ENCODE measurements at places on chromosomes 1 and 21.
A peak's percentile ranks its signal among the peaks of the same experiment; 100 is the strongest.

- DNase-seq, result no peak
Measured at GRCh38 chr1:184489908-184490307, 103.1 kb downstream of the C1orf21 start.

DNA sequence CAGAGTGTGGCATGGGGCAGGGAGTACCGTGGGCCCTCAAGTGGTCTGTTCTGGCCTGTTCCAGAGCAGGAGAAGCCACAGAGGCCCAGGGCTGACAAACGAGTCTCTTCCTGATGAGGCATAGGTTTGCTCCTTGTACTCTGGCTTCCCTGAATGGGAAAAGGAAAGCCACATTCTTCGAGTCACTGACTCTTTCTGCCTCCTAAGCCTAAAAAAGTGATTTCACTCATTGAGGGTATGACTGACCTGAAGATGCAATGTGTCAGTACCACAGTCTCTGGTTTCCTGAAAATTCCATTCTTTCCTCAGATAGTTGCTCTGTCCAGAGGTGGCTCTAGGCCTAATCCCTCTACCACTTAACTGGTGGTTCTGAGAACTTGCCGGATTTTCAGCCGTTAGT, 92.3 kb downstream of the KCNN3 start:
- DNase-seq, result no peak

DNA sequence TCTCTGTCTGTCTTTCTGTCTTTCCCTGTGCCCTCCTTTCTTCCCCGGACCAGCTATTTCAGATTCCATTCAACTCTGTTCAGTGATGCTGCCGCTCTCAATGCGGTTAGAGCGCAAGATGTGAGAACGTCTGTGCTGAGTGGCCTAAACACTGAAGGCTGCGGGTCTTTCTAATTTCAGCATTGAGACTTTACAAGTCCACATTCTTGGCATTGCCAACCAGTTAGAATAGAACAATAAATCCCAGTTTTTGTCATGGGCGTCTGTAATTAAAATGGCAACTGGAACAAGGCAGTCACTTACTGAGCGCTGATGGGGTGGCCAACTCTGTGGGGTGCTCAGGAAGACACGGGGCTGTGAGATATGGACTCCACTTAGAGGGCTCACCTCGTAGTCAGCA, 112.8 kb downstream of the DHRS3 start:
- DNase-seq, result no peak

- DNase-seq, result no peak
Measured at GRCh38 chr1:14205066-14205465, 393.4 kb upstream of the KAZN start.

DNA sequence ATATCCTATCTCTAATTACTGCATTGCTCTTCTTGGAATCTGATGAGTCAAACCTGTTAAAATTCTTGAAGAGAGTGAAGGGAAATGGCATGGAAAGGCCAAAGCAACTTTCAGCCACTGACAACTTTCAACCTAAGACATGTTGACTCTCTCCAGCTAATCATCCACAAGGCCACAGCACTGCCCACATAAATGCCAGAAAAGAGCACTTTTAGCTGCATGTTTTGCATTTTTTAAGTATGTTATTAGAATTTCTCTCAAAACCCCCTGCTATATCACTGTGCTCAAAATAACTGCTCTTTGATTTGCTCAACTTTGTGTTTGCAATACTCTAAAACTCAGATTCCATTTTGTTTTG, 352.5 kb downstream of the ADGRL2 start:
- no peak for DNase-seq

GRCh38 chr1:36320291-36320761, 3.1 kb downstream of the EVA1B start:
- no peak for DNase-seq

DNA sequence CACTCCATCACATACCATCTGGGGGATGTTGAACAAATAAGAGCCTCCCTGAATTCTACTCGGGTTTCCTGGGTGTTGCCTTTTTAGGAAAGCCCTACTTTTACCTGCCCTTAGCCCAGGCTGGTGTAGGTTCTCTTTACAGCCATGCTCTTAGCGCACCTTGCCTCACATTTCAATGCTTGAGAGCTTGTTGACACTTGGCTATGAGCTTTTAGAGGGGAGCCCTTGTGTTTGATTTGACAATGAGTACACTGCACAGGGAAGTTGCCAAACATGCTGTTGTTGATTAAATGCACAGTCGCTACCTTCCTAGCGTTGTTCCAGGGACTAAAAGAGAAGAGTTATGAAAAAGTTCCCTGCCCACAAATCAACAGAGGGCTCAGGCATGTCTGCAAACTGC, 103.8 kb downstream of the TRABD2B start:
- no peak for DNase-seq

DNA sequence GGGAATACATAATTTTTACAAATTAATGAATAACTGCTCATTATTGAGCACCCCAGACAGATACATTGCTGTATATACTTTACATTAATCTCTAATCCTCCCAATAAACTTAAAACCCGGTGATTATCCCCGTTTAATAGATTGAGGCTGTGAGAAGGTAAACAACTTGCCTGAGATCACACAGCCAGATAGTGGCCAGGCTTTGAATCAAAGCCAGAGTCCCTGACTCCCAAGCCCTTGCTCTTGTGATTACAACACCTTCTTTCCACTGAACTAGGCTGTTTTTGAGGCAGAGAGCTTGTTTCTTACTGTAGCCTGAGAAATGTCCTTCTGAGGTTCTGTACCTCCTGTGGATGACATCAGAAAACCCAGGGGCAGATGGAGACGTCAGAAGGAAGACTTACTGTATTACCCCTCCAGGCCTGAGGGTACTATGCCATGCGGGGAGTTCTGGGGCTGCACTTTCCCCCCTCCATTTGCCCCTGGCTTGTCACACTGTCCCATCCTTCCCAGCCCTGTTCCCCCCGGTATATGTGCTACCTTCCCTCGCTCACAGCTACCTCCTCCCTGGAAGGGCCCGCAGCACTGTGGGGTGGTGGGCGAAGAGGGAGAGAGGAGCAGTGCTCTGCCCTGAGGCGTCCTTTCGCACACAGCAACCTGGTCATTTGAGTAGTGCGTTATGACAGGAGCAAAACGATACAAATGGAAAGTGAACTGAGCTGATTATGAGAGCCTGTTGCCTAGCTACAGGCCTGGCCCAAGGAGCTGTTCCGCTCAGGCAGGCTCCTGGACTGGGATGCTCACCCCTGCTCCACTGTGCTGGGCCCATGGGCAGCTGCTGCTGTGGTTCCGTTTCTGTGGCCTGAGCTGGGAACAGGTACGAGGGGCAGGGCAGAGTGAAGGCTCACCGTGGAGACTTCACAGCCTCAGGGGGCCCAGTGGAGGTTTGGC, 4.6 kb downstream of the KCNC4 start:
- DNase-seq, result no peak

GRCh38 chr1:19327736-19328135, 15.6 kb downstream of the SLC66A1 start:
- DNase-seq, result no peak

DNA sequence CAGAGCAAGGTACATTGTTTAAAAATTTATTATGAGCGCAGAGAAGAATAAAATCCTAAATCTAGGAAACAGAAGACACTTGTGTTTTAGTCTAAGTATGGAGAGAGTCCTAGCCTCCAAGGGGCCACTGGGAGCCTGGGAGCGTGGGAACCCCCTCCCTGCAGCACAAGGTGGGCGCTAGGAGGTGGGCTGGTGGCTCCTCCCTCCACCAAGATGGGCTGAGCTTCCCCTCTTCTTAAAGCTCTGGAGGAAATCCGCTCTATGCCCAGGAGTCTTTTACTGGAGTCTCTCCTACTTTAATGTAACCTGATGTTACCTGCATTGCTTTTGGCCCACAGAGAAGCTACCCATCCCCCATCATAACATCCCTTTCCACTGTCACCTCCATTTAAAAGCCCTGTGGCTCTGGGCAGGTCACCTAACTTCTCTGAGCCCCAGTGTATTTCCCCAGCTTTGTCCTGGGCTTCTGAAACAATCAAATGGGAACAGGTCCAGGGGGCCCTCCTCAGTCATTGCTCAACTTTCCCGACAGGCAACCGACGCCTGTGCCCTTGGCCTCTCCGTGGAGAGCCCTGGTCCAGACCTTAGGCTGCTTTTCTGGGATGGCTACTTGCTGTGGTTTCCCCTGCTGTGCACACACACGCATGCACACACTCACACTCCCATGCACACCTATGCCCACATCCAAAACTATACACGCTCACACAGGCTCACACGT, 181.5 kb downstream of the NPHP4 start:
- no peak for DNase-seq

DNA sequence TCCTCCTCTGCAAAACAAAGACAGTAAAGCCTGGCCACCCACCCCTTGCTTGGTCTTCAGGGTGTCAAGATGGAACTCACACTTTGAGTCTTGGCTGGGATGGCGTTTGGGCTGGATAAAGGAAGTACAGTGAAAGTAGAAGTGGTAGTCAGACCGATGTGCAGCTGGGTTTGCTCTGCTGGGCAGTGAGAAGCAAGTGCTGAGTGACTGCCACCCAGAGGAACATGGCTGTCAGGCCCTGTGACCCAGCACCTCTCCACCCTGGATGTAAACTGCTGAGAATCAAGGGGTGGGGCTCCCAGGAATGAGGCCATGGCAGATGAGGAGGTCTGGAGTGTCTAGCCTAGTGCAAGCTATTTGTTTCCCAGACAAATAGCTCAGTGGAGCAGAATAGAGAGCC, 51.2 kb downstream of the POFUT2 start:
- DNase-seq, result no peak

DNA sequence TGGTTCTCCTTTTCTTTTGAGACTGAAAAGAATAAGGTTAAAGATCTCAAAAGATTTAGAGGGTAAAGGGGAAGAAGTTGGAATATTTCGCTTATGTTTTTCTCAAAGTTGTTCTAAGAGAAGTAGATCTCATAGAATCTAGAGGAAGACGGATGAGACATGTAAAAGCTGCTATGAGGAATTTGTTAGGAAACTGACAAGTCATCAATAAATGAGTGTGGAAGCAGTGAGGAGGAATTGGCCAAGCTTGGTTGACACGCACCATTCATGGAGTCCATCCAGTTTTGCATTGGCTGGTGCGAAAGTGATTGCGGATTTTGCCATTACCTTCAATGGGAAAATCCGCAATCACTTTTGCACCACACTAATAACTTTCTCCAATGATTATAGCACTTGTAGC, 20.0 kb downstream of the SLAMF6 start:
- no peak for DNase-seq

- DNase-seq, result no peak
Measured at GRCh38 chr1:25137521-25138395, 94.5 kb downstream of the SYF2 start.

- no peak for DNase-seq
Measured at GRCh38 chr1:89279011-89279466, 6.4 kb upstream of the GBP5 start.

DNA sequence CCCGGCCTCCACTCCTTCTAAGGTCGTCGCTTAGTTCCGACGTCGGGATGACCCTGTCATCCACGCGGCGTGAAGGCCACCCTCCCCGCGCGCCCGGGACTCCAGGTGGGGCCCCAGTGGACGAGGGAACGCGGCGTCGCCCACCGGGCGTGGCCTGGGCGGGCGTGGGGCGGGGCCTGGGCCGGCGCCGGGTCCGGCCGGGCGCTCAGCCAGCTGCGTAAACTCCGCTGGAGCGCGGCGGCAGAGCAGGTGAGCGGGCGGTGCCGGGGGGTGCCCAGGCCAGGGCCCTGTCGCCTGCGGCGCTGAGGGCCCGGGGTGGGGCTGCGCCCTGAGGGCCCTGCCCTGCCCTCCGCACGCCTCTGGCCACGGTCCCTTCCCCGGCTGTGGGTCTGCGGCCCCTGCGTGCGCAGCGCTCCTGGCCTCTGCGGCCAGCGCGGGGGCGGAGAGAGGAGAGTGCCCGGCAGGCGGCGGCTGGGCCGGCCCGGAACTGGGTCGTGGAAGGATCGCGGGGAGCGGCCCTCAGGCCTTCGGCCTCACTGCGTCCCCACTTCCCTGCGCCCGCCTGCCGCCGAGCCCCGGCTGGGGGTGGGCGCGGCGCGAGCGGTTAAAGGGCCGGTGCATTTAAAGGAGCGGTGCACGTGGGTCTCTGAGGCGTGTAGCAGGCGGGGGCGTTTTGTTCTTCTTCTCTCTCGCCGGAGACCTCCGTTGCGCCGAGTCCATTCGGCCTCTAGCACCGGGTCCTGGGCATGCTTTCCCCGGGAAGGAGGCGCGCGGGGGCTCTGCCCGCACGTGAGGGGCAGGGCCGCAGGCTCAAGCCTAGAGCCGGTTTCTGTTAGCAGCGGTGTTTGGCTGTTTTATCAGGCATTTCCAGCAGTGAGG, at the start of gene PSEN2:
Gene PSEN2, plus strand, starts transcription at position 216 of the 879 bp plus-strand sequence. CDS start 11,292 bp downstream, outside the sequence.
- DNase-seq, result peak; percentile 74

DNA sequence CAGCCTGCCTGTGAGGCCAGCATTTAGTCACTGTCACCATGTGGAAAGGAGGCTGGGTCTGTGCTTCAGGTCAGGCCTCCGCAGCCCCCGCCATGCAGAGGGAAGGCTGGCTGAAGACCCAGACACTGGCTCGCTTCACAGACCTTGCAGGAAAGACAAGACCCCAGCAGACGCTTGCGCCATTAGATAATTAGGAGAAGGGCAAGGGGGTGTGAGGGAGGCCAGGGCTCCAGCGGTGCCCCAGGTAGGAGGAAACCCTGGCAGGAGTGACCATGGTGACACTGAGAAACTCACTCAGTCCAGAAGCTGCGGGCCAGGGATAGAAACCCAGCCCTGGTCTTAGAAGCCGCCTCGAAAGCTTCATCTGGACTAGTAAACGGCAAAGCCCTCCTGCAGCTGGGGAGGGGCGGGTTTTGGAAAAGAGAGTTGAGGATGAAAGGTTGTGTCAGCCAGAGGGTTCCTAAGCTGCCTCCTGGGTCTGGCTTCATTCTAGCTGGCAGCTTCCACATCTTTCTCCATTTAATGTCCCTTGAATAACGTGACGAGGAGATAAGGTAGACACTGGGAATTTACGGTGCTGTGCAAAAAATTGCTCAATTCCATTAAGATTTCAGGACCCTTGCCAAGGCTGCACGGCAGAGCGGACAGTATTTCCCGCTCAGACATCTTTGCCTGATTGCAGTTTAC, 294.1 kb upstream of the VAMP3 start:
- no peak for DNase-seq
